Smooth muscle cell of the brain vasculature (primary cell): ENCODE measurements at places on chromosomes 4 and X.

- no peak for DNase-seq
Observed at GRCh38 chrX:49075347-49075746, 1.5 kb upstream of the PRAF2 start.

DNA sequence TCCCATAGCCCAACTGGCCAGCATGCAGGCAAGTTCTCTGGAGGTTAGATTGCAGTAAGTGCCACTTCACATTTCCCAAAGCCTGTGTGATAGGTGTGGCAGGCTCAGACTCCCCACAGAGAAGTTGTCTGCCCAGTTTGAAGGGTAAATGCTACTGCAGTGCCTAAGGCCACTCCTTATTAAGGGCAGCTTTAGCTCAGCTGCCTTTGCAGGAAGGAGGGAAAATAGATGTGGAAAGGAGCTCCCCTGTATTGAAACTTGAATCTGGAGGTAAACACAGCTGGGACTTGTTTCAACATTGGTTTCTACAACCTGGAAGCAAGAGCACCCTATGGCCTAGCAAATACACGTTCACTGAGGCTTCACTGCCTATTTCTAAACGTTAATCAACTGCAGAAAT is 22.4 kb downstream of the NEXMIF start:
- no peak for DNase-seq

DNA sequence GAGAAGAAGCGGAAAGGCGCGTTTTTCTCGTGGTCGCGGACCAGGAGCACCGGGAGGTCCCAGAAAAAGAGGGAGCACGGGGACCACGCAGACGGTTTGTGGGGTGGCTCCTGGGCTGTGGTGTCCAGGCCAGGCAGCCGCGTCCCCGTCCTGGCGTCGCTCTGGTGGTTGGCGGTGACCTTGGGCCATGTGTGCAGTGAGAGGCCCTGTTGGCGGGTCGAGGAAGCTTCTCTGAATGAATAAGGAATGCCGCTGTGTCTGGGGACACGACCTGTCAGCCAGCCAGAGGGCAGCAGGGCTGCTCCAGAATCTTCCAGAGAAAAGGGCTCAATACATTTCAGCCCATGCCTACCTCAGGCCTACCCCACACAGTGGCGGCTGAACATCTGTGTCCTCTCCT is 24.3 kb upstream of the HGFAC start:
- no peak for DNase-seq

DNA sequence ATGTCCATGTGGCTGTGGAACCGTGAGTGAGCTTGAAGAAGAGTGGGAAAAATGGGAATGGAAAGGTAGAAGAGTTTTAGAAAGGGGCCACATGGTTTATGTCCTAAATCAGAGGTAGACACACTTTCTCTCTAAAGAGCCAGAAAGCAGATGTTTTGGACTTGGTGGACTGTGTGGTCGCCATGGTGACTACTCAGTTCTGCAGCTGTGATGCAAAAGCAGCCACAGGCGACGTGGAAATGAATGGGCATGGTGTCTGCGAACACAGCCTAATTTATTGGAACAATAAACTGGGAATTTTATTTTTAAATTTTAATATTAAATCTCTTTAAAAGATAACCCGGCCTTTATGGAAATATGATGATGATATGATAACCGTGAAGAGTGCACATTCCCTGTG is 386.0 kb upstream of the FAT1 start:
- no peak for DNase-seq

- no peak for DNase-seq
Observed at GRCh38 chr4:14237911-14238310, 610.4 kb upstream of the BOD1L1 start.

- DNase-seq: no peak
Observed at GRCh38 chr4:99921174-99921573, 25.2 kb downstream of the DNAJB14 start.

- no peak for DNase-seq
Observed at GRCh38 chr4:176335421-176335820, 15.7 kb downstream of the SPCS3 start.

DNA sequence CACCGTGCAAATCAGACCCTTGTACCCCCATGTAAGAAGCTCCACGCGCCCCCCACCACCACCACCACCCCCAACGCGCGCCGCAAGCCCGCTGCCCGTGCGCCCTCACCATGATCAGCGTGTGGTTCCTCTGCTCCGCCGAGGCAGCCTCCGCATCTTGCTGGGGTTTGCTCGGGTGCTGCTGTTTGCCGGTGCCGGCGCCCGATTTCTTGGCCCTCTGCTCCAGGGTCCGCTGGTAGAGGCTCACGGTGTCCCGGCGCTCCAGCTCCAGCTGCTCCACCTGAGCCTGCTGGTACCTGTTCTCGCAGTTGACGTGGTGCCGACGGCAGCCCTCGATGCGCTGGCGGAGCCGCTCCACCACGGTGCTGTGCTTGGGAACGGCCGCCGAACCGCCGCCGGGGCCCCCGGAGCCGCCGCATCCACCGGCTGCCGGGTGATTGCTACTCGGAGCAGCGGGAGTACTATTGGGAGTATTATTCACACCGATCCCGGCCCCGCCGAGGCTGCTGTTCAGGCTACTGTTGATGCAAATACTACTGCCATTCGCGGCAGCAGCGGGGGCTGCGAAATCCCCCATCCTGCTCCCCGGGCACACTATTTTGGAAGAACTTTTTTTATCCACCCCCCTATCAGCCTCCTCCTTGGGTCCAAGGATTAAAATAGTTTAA is 1.1 kb downstream of the MAML3 start:
- no peak for DNase-seq

GRCh38 chr4:40548256-40548655 is 81.4 kb downstream of the RBM47 start:
- DNase-seq: no peak

- no peak for DNase-seq
Observed at GRCh38 chrX:19659929-19660328, 144.6 kb upstream of the MAP3K15 start.

- no peak for DNase-seq
Observed at GRCh38 chrX:8984231-8984630, 49.7 kb downstream of the FAM9B start.

- no peak for DNase-seq
Observed at GRCh38 chr4:907103-907400, 25.1 kb downstream of the GAK start.
